ENCODE measurements at places on chromosomes 6 and 20.

GRCh38 chr6:88512951-88513350 is 346.8 kb upstream of the CNR1 start:
- DNase-seq: no peak

DNA sequence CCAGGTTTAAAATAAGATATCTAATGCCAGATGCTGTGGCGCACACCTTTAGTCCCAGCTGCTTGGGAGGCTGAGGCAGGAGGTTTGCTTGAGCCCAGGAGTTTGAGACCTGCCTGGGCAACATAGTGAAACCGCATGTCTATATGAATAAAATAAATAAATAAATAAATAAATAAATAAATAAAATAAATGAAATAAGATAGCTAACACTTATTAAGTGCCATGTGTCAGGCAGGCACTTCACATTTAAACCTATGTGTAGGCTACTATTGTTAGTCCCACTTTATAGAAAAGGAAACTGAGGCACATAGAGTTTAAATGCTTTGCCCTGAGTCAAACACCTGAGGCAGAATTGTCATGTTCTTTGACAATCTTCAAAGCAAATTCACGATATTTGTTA is 32.9 kb upstream of the RREB1 start:
- no peak for DNase-seq

DNA sequence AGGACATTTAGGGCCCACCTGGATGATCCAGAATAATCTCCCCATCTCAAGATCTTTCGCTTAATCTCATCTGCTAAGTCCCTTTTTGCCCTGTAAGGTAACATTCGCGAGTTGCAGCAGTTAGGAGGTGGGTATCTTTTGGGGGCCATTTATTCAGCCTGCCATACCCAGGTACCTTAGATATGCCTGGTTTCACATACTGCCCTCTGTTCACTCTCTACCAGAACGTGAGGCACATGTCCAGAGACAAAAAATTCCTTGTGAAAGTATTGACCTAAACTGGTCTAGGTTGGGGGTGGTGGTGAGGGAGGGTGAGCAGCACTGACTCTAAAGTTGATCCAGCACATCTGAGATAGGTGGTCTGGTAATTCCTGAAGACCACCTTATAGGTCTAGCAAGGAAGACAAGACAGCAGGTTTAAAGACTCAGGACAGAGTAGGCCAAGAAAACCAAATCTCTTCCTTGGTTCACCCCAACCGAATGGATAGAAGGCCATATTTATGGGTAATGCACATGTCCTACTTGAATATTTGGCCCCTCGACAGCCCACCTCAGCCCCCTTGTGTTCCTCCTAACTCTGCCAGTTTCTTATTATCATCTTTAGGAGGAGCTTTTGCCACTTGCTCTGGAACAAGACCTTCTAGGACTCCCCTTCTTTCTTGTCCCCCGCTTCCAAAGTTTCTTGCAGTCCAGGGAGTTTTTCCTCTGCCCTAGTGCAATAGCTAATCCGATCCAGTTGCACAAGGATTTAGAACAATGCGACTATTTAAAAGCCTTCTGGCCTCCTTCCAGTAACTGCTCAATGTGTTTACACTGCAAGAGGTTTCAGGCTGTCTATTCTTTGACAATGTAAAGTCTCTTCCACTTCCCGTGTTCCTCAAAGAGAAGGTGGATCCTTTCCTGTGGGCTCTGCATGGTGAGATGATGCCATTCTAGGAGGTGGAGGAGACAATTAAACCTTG is 213.0 kb upstream of the LAMP5 start:
- DNase-seq: no peak

DNA sequence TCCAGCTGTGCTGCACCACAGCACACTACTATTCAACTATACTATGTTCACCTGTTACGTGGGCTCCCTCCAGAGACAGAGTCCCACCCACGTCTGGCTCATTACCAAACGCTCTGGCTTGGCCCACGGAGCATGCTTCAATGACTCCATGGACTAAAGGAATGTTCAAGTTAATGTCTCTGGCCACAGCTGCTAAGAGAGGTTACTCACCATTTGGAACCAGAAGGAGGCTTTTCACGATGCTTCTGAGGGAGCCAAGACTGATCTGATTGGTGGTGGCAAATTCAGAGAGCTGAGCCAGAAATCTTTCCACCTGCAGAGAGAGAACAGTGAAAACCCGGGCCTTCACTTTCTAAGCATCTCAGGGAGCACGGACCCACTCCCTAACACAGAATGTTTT is 15.6 kb downstream of the COMMD7 start:
- no peak for DNase-seq

DNA sequence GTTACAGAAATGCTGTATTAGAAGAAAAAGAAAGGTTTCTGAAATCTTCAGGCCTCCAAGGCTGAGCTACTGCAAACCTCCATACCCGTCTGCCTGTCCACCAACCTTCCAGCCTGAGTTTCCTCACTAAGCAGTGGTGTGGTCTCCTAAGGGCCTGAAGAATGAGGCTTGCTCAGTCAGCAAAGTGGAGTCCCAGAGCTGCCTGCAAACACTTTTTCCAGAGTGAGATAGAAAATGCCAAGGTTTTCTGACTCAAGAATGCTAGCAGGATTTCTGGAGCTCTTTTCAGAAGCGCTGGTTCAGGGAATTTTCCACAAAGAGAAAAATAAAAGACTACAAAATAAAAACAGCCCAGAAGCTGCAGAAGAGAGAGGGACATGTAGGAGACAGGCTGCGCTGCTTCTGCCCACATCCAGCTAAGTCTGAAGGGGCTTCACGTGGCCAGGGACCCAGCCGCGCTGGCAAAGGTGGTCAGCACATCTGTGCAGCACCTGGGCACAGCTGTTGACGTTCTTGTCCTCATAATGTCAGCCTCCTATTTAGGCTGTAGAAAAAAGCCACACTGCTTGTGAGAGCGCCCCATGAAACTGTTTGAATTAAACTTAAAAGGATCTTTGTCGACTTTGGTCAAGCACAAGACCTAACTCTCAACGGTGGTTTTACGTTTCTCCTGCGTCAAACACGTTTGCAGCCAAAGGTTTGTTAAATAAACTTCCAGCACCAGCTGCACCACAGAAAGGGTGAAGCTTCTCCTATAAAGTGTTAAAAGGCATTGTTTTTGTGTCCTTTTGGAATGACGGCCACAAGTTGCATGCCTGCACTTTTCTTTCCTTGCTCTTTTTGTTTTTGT is 209.0 kb downstream of the THBS2 start:
- no peak for DNase-seq
